Activated CD8-positive, alpha-beta memory T cell treated with anti-CD3 and anti-CD28 coated beads for 1 hour (primary cell): ENCODE measurements at places on chromosomes 16 and 17.
A peak's percentile ranks its signal among the peaks of the same experiment; 100 is the strongest.

DNA sequence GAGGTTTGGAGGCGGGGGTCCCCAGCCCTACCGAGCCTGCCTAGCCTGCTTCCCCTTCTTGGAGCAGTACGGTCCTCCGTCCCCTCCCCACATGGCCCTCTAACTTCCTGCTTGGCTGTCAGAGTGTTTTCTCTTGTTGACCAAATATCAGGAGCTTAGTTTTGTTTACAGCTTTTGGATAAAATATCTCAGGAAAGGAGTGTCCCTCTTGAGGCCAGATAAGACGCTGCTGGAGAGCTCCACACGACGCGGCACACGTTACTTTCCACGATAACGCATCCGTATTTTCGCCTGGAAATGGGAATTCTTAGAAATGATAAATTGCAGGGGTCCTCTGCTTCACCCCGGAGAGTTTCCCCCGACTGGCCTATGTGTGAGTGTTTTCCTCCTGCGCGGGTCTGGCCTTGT lies 182.9 kb downstream of the MAF start:
- DNase-seq, result no peak

GRCh38 chr16:53546988-53547391 lies 44.0 kb upstream of the AKTIP start:
- DNase-seq, result no peak

GRCh38 chr16:1579214-1579613 lies 32.7 kb downstream of the IFT140 start:
- no peak for DNase-seq

- no peak for DNase-seq
Observed at GRCh38 chr17:65565559-65565958, 4.1 kb upstream of the AXIN2 start.

- no peak for DNase-seq
Observed at GRCh38 chr16:77993111-77993985, 29.0 kb upstream of the CLEC3A start.

- no peak for DNase-seq
Observed at GRCh38 chr16:56623637-56624036, 1.9 kb upstream of the MT1E start.

DNA sequence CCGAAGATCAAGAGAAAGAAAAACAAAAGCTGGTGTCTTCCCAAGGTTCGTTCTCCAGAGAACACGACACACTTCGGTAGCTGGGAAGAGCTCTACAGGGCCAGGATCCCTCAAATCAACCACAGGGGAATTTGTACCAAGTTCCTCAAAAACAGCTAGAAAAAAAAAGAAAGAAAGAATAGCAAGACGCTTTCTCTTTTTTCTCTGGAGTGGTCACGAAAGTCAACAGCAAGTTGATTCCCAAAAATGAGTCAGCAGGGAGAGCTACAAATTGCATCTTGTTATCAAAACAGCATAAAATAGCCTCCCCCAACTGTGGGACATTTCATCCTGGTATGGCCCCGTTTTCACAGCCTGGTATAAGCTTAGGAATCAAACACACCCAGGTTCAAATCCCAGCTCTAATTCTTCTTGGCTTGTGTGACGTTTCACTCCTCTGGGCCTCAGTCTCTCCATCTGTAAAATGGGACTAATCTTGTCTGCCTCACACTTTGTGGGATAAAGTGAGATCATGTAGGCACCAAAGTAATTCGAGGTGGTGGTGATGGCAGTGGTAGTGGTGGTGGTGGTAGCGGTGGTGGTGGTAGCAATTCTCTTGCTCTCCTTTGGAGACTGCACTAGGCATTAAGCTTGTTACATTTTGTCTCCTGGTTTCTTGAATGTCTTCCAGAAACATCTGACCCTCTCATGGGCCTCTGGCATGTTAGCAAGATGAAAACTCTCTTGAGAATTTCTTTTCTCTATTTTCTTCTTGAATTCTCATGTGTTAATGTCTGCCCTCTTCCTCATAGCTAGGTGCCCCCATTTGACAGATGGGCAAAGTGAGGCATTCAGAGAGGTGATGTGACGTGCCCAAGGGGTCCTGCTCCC lies 988 bp upstream of the IL21R start:
- DNase-seq, result no peak

GRCh38 chr16:25713785-25714570 lies 22.2 kb downstream of the HS3ST4 start:
- DNase-seq, result no peak

DNA sequence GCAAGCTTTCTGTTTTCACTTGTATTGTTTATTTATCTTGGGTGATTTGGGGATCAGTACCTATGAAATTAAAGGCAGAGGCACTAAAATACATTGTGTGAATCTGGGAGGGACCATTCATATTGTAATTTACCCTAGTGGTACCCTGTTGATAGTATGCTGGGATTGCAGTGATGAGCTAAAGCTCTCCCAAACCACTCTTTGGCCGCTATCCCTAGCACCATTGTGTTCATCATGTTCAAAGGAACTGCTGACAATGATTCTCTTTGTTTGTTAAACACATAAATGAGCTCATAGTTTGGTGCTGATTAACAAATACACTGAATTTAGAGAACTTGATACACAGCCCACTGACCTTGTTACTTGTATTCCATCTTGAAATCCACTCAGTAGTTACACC lies 1469.8 kb downstream of the CDH11 start:
- no peak for DNase-seq

GRCh38 chr17:7445619-7445968 lies 733 bp downstream of the CHRNB1 start:
- peak; percentile 18 for DNase-seq

GRCh38 chr16:78647019-78647418 lies 547.6 kb downstream of the WWOX start:
- DNase-seq, result no peak

- no peak for DNase-seq
Observed at GRCh38 chr17:38453951-38454421, 25.7 kb downstream of the ARHGAP23 start.

DNA sequence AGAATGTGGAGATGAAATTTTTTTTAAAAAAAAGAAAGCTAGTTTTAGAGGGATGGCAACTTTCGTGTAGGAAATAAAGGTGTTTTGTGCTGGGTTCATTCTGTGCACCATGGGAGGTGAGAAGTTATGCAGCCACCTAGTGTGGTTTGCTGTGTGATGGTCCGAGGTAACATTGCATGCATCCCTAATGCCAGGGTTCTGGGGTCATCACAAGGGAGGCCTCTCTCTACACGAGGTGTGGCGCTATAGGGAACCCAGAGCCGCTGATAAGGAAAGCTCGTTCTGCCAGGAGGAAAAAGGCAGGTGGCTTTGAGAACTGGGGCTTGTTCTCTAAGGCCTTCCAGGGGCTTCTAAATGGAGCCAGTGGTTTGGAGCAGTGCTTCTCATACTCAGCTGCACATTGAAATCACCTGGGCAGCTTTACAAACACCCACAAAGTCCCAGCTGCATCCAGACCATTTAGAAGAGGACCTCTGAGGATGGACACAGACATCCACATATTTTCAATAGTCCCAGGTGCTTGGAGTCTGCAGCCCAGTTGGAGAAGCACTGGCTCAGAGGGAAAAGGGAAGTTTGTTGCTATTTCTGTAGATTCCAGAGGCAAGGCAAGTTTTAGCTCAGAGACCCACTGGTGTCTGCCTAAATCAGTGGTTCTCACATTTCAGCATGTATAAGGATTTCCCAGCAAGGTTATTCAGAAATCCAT lies 43.5 kb downstream of the VPS35L start:
- no peak for DNase-seq

DNA sequence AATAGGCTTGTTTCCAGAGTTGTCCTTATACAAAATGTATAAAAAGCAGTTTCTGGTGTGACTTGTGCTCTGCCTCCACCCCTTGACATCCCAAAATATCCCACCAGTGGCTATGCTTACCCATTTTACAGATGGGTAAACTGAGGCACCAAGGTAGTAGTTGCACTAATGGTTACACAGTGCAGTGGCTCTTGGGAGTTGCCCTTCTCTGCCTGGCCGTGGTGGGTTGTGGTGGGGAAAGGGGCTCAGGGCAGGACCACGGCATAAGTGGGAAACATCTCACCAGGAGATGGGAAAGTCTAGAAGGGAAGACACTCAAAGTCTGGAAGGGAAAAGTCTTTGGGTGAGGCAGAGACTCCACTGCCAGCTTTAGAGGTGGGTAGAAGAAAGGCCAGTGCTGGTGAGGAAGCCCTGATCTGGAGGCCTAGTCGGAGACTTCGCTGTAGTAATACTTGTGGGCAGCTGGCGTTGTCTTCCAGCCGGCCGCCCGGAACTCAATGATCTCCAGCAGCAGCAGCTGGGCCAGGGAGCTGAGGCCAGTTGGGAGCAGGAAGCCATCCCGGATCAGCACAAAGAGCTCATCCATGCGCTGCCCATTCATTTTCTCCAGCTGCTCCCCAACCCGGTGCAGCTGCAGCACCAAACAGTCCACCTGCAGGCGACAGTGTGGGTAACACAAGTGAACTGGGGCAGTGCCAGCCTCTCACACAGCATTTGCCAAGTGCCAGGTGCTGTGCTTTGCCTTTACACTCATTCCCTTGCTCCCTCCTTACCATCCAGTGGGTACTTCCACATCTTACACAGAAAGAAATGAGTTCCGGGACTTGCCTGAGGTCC lies 4.5 kb downstream of the MIF4GD start:
- DNase-seq, result no peak

- DNase-seq, result no peak
Observed at GRCh38 chr17:73776351-73777130, 132.3 kb upstream of the SDK2 start.

- no peak for DNase-seq
Observed at GRCh38 chr17:75341784-75342486, 52.7 kb upstream of the SLC25A19 start.

DNA sequence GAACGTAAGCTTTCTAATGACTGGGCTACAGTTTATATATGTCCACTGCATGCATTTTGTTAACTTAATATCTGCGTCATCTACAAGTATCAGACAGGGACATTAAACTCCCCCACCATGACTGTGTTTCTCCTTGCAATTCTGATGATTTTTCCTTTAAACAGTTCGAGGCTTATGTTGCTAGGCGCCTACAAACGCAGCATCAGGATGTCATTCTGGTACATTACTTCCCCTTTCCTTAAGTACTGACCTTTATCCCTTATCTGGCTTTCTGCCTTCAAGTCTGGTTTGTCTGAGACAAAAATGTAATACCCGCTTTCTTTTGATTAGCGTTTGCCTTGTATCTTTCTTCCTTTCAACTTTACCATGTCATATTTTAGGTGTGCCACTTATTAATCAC lies 362.4 kb downstream of the SLC39A11 start:
- no peak for DNase-seq

DNA sequence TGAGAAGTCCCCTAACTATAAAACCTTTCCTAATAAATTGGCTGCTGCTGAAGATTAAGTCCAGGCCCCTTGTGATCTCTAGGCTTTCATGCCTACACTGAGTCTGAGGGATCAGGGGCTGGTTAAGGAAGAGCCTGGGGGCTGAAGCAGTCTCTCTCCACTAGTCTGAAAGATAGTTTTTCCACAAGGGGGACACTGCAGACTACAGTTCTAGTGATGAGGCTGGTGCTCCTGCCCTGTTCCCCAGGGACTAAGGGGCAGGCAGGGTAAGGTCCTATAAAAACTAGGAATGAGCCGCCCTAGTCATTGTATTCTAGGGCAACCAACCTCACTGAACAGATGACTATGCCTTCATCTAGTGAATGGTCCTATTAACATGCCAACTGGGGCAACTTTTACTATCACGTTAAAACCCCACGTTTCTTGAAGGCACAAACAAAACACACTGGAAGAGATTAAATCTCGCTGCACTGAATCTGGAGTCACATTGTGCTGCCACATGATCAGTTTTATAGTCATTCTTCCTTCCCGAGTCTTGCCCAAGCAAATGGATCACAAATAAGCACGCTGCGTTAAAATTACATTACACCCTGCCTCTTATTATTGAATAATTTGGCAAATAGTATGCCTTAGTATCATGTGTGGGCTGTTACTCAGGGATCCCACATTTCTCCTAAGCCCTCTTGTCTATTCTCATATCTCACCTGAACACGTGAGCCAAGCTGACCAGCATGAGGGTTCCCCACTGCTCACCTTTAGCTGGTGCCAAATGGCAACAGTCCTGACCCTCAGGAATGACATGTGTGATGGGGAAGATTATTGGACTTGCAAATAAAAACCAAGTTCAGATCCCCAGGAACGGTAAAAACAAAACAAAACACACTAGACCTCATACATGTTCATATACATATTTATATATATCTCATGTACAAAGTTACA lies 95.4 kb upstream of the TOB1 start:
- DNase-seq, result no peak

GRCh38 chr16:66551348-66551759 lies 1.0 kb upstream of the CKLF start:
- DNase-seq, result no peak

GRCh38 chr16:66402591-66403230 lies 24.4 kb upstream of the BEAN1 start:
- no peak for DNase-seq

GRCh38 chr16:30778549-30779244 lies 8.3 kb downstream of the ZNF629 start:
- no peak for DNase-seq

- no peak for DNase-seq
Observed at GRCh38 chr17:82429824-82430223, 11.4 kb upstream of the OGFOD3 start.

GRCh38 chr17:30091771-30092170 lies 24.8 kb upstream of the NSRP1 start:
- no peak for DNase-seq

GRCh38 chr16:20675488-20676267 lies 21.8 kb downstream of the ACSM1 start:
- peak; percentile 5 for DNase-seq

DNA sequence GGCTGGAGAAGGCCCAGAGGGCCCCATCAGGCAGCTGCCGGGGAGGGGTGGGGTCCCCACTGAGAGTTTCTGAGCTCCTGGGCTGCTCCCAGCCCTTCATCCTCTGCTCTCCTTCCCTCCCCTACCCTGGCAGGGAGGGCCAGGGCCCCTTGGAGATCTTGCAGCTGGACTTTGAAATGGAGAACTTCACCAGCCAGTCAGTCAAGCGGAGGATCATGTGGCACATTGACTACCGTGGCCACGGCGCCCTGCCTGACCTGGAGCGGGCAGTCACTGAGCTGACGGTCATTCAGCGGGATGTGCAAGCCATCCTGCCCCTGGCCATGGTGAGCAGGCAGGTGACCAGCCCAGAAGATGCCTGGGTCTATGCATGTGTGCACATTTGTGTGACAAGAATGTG lies 49.5 kb downstream of the TMEM132E start:
- no peak for DNase-seq

DNA sequence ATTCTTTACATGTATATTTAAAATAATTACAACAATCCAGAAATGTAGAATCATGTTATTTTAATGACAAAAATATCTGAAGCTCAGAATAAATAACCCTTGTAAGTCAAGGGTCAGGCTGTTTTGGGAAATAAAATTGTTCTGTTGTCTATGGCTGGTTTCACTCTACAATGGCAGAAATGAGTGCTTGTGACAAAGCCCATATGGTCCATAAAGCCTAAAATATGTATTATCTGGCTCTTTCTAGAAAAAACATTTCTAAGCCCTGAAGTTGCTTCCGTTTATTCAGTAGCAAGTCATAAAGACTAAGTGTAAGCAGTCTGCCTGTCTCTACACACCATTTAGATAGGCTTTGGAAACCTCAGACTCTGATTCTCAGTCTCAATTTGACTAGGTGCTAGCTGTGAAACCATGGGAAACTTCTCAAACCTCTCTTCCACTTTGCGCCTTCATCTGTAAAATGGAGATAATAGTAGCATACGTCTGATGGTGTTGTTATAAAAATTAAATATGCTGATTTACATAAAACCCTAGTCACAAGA lies 365.7 kb upstream of the CA10 start:
- no peak for DNase-seq
